ENCODE measurements at places on chromosomes 6 and 20.

GRCh38 chr6:137076277-137077068, 31.7 kb upstream of the IL20RA start:
- H3K27ac ChIP-seq, result no peak overlapping the region
- no peaks in the 10 kb centered on the region for H3K4me1 ChIP-seq
- peaks cover 33% of the 10 kb centered on the region for H3K27me3 ChIP-seq

DNA sequence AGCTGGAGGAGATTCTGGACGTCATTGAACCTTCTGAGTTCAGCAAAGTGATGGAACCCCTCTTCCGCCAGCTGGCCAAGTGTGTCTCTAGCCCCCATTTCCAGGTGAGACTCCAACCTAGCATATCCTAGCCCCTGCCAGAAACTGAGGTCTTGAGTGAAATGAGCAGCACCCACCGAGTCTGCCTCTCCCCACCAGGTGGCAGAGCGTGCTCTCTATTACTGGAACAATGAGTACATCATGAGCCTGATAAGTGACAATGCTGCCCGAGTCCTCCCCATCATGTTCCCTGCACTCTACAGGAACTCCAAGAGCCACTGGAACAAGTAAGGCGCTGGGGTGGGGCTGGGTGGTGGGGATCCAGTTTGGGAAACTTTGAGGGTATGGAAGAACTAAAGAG, 4.6 kb downstream of the MEA1 start:
- DNase-seq, result peak; percentile 36
- peaks cover 31% of the 10 kb centered on the region for H3K36me3 ChIP-seq
- no peak overlapping the region for H3K4me3 ChIP-seq
- H3K27me3 ChIP-seq, result no peaks in the 10 kb centered on the region

- H3K4me3 ChIP-seq, result peak overlapping the region; percentile 48
- no peak for DNase-seq
- H3K27me3 ChIP-seq, result peaks cover 19% of the 10 kb centered on the region
- H3K36me3 ChIP-seq, result peaks cover 12% of the 10 kb centered on the region
- peak overlapping the region; percentile 91 for H3K27ac ChIP-seq
- peaks cover 13% of the 10 kb centered on the region for H3K4me1 ChIP-seq
Measured at GRCh38 chr6:38714239-38715015, 684 bp upstream of the DNAH8 start.

DNA sequence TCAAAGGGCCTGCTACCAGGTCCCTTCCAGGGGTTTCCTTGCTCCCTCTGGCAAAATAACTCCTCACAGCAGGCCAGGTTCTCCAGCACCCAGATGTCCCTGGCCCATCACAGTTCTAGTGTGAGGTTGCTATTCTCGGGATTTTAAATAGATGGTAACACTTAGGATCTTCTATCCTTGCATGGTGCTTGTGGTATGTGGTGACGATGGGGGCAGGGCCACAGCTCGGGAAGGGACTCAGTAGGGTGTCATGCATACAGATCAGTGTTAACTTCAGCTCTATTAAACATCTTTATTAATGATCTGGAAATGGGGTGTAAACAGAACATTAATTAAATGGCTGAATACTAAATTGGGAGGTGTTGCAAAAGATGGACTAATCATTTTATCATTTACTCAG, 323.8 kb downstream of the QKI start:
- no peaks in the 10 kb centered on the region for H3K36me3 ChIP-seq
- H3K4me3 ChIP-seq, result no peak overlapping the region
- no peak overlapping the region for H3K27ac ChIP-seq
- no peaks in the 10 kb centered on the region for H3K4me1 ChIP-seq
- no peak for DNase-seq

- peaks cover 6% of the 10 kb centered on the region for H3K27me3 ChIP-seq
- H3K27ac ChIP-seq, result peak overlapping the region; percentile 36
- H3K36me3 ChIP-seq, result peaks cover 11% of the 10 kb centered on the region
- peaks cover 11% of the 10 kb centered on the region for H3K4me1 ChIP-seq
- no peak for DNase-seq
Measured at GRCh38 chr6:34573567-34574183, 17.5 kb upstream of the SPDEF start.

- peaks cover 16% of the 10 kb centered on the region for H3K36me3 ChIP-seq
- no peaks in the 10 kb centered on the region for H3K27me3 ChIP-seq
- peaks cover 16% of the 10 kb centered on the region for H3K4me1 ChIP-seq
- peak overlapping the region; percentile 51 for H3K27ac ChIP-seq
- no peak overlapping the region for H3K4me3 ChIP-seq
Measured at GRCh38 chr6:7201444-7201731, 93.6 kb downstream of the RREB1 start.

DNA sequence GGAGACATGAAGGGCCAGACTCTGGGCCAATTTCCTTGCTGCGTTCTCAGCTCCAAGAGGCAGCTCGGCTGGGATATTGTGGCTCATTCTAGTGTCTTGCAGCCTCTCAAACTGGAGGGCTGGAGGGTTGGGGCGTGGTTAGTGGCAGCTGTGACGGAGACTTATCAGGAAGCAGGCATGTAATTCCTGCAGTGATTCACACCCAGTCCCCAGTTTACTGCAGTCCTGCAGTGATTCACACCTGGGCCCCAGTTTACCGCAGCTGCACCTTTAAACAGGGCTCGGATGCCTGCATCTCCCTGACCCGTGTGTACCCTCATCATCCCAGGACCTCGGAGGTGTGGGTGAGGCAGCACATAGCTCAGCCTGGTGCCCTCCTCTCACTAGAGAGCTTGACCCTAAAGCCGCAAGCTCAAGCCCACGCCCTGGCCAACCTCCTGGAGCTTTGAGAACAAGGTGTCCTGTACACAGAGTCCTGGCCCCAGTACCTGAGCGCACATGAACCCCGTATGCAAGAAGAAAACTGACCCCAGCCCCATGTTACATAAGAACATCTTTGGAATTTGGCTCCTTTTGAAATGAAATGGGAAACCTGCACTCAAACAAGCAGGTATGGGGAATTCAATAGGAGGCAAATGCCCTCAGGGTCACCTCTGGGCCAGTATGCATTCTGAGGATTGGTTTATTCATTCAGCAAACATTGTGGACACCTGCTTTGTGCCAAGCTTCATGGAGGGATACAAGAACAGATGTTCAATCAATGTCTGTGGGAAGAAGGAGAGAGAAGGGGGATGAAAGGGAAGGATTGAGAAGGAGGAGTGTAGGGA, 55.3 kb upstream of the FAM83D start:
- H3K27ac ChIP-seq, result peak overlapping the region; percentile 100
- no peak for DNase-seq
- H3K4me3 ChIP-seq, result peak overlapping the region; percentile 93
- H3K36me3 ChIP-seq, result peaks cover 66% of the 10 kb centered on the region
- peaks cover 55% of the 10 kb centered on the region for H3K4me1 ChIP-seq
